ENCODE measurements at places on chromosomes 12 and 14. TPM values are rescaled to one million over a fixed set of nuclear protein-coding genes. Genes with fewer than 3 reads are reported as not detected.

The TC2N gene
- total RNA-seq: 4.1 TPM

- H3K4me3 ChIP-seq: peak within 1 kb of the TSS; percentile 83
- DNase-seq: peak; percentile 82
- peaks cover 7% of the 10 kb centered on the region for H3K36me3 ChIP-seq
- H3K4me1 ChIP-seq: peaks cover 67% of the 10 kb centered on the region
- H3K27ac ChIP-seq: peak within 1 kb of the TSS; percentile 96
- no peaks in the 10 kb centered on the region for H3K27me3 ChIP-seq
These were observed at the start of gene PTPN21 for GRCh38 chr14:88554457-88555286. TSS of gene PTPN21 (minus strand) at chr14:88555007. CDS start at chr14:88550417, 4,590 bp downstream.

DNA sequence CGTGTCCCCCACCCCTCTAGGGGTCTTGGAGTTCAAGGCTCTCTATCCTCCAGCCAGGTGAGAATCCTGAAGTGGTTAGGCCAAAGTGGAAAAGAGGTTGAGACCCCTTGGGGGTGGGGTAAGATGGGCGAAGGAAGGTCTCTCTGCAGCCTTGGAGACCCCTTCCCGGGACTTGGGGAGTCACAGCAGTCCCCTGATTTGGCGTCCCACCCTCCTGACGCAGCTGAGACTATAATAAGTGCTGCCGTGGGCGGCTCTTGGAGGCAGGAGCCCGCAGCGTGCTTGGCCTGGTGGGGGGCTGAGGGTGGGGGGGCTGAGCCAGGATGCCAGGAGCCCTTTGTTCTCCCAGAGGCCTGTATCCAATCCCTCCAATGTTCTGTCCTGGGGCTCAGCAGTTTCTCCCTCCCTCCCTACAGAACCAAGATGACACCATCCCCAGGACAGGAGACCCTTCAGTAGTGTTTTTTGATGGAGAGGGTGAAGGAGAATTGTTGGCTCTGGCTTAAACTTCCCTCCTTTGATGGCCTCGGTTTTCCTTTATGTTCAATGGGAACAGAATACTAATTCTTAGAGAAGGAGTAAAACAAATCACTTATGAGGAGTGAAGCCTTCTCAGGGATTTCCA, 1.5 kb upstream of the AGAP2 start:
- peaks cover 76% of the 10 kb centered on the region for H3K27me3 ChIP-seq
- H3K27ac ChIP-seq: peak overlapping the region; percentile 77
- peak overlapping the region; percentile 68 for H3K4me3 ChIP-seq
- H3K4me1 ChIP-seq: peaks cover 55% of the 10 kb centered on the region

- H3K36me3 ChIP-seq: no peaks in the 10 kb centered on the region
- no peak overlapping the region for H3K4me3 ChIP-seq
- no peaks in the 10 kb centered on the region for H3K27me3 ChIP-seq
- peaks cover 1% of the 10 kb centered on the region for H3K4me1 ChIP-seq
- no peak for DNase-seq
- no peak overlapping the region for H3K27ac ChIP-seq
These were observed 156.4 kb downstream of the ATP23 start for GRCh38 chr12:58097741-58098140.
